ENCODE measurements at places on chromosomes 3 and 15. TPM values are rescaled to one million over a fixed set of nuclear protein-coding genes. Genes with fewer than 3 reads are reported as not detected.

GRCh38 chr3:55904716-55905115 lies 417.6 kb upstream of the WNT5A start:
- DNase-seq = no peak

- no peak for DNase-seq
Observed at GRCh38 chr3:87375231-87375682, 98.9 kb upstream of the POU1F1 start.

GRCh38 chr3:125478326-125478725 lies 41.7 kb downstream of the SNX4 start:
- no peak for DNase-seq

DNA sequence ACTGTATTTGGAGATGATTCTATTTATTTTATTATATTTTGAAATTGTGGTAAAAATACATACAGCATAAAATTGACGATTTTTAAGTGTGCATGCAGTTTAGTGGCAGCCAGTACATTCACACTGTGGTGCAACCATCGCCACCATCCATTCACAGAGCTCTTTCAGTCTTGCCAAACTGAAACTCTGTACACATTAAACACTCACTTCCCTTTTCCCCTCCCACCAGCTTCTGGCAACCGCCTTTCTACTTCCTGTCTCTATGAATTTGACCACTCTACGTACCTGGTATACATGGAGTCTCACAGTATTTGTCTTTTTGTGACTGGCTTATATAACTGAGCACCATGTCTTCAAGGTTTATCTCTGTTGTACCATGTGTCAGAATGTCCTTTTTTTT lies 303.3 kb upstream of the ATP10A start:
- DNase-seq = no peak

DNA sequence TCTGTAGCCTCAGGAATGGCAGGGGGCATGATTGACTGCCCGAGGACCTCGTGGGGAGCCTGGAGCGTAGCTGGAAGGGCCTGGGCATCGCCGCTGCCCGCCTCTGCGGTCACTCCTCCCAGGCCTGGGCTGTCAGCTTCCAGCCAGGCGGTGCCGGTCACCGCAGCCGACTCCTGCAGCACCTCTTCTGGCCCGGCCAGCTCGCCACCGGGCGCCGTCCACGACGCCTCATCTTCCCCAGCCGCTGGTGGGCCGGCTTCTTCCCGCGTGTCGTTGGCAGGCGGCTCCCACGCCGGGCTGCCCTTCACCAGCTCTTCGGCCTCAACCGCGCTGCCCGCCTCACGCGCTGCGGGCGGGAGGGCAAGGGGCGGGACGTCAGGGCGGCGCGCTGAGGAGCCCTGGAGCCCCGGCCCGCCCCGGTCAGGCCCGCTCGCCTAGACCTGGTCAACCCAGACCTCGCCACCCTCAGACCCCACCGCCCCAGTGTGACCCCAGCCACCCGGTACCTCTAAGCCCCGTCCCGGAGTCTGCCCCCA lies 1.0 kb downstream of the CSPG5 start:
- DNase-seq = no peak

DNA sequence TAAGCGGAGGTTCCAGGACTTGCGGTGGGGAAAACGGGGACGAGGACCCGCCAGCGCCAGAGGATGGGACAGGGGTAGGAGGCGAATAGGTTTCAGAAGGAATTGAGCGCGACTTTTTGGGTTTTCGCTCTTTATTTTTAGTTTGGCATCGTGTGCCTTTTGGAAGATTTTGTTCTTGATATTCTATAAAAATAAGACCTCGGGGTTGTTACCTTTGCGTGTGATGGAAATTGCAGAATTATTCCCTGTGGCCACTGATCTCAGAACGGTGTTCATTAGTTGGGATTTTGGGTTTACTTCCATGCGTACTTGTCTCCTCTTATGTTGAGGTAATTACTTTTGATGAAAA lies 453 bp upstream of the CCDC14 start:
- no peak for DNase-seq

- DNase-seq = no peak
Observed at GRCh38 chr3:168467115-168467714, 371.5 kb upstream of the GOLIM4 start.

- DNase-seq = no peak
Observed at GRCh38 chr15:69308949-69309348, 10.2 kb downstream of the PAQR5 start.

- DNase-seq = no peak
Observed at GRCh38 chr3:82999777-83000176, 1238.3 kb upstream of the GBE1 start.

DNA sequence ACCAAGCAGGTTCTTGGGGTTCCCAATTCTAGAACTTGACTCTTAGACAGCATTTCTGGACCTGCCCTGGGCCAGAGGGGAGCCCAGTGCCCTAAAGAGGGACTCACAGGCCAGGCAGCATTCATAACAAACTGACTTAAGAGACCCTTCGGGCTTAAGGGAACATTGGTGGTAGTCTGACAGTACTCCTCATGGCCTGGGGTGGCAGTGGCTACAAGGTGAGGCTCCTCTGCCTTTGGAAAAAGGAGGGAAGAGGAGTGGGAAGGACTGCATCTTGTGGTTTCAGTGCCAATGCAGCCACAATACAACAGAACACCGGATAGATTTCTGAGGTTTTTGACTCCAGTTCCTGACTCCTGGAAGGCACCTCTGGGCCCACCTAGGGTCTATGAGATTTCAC lies 172.2 kb upstream of the STRIT1 start:
- no peak for DNase-seq

GRCh38 chr3:189820365-189820720 lies 189.2 kb downstream of the TP63 start:
- no peak for DNase-seq

DNA sequence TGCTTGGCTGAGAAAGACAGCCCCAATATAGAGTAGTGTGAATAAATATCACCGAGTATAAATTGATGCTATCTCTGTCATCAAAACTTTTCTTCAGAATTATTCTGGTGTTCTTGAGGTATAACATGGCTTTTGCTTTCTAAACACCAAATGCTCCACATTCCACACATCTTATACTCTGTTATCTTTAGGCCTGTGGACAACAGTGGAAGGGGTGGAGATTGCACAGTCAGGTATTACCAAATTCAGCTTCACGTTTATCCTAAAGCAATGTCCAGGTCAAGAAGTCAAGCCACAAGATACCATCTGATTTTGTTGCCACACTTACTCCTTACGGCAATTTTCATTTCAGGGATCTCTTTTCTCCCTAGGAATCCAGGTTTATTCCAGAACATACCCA lies 394.8 kb downstream of the SI start:
- DNase-seq = no peak

DNA sequence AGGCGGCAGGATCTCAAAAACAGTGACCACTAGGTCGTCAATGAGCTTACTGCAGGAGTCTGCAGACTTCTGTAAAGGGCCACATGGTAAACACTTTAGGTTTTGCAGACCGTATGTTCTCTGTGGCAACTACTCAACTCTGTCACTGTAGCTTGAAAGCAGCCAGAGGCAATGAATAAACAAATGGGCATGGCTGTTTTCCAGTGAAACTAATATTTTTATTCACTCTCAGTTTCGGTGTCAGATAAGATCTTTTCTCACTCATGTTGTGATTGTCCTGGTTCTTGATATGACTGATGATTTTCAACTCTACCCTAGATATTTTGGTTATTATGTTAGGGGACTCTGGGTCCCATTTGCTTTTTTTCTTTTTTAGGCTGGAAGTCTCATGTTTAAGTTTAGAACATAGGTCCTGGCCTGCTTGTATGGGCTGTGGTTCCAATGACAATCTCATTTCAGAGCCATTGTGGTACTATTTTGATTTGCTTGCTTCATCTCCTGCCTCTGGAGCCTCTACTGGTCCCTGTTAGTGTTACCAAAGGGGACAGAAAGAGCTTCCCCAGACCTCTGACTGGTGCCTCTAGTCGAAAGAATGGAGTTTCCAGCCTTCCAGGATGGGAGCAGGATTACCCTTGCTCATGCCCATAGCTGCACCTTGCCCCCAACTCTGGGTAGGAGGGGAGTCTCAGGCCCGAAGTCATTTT lies 222.0 kb downstream of the STT3B start:
- DNase-seq = no peak

DNA sequence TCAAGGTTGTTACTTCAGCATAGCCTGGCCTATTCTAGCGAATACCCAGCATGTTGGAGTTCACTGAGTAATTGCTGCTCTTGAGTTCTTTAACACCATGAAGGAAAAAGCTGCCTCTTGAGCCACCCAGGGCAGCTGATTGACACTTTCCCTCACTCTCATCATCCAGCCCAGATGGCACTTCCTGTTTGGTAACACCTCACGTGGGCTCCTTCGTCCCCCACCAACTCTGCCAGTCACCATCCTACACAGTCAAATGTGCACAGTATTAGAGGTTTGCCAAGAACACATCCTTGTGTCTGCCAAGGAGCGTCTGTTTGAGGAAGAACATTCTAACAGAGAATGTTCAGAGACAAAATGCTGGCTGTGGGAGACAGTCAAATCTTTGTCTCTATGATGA lies 266.3 kb downstream of the RPLP1 start:
- DNase-seq = no peak

DNA sequence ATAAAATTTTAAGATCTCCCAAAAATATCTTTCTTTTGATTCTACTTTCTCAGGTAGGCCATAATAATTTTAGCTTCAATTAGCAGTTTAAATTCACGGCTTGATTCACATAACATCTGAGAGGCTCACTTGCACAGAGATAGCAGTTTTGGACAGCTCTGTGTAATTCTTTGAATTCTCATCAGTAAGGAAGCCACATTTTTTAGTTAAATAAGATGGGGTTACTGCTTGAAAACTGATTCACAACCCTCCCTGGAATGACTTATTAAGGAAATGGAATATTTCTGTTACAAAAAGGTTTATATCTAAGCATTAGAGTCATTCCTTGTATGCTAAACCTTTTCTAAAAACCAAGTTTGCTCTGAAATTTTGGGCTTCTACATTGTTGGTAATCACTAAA lies 212.7 kb downstream of the ALCAM start:
- no peak for DNase-seq

DNA sequence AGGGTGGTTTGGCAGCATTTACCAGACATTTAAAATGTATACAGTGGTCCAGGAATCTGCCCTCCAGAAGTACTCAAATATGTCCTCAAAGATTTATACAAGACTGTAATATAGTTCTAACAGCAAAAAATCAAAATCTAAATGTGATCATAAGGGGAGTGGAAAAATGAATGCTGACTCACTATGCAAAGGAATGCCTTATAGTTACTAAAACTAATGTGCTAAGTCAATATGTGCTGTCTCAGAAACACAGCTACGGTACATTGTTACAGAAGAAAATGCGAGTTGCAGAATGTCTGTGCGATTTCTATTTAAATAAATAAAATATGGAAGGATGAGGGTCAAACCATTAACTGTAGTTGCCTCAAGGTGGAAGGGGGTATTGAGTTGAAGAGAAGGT lies 230.1 kb upstream of the UBE2E1 start:
- no peak for DNase-seq

- no peak for DNase-seq
Observed at GRCh38 chr3:147409143-147410115, at the start of gene ZIC1. ZIC1 (plus strand) TSS chr3:147409365; CDS start chr3:147410113, 748 bp downstream.

DNA sequence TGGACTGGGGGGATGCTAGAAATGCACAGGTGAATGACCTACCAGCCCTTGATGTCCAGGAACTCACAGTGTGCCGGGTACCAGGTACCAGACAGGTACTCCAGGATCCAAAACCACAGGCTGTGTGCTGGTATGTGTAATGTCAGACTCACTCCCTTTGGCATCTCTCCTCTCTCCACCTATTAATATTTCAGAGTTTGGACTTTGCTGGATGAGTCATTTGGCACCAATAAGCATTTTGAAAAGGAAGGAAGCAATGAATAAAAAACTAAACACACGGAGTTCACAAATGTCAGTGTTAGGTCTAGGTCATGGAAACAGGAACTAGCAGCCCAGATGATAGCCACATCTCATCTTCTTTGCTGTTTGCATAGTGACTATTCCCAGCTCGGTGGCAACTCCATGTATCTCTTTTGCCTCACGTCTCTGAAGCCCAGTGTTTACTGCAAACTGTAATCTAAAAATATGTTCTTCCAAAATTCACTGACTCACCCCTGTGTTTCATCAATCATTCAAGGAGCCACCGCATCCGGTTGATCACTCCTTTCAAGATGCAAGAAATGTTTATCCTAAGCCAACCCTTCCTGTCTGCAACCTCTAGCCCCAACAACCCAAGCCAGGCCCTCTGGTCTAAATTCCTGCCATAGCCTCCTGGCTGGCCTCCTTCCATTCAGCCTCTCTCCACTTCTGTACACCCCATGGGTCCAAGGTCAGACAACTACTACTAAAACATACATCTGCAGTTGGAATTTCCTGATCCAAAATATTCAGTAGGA lies 8.4 kb downstream of the ITGB5 start:
- no peak for DNase-seq

- DNase-seq = peak; percentile 87
Observed at GRCh38 chr3:38004415-38005075, 14.0 kb downstream of the VILL start.

DNA sequence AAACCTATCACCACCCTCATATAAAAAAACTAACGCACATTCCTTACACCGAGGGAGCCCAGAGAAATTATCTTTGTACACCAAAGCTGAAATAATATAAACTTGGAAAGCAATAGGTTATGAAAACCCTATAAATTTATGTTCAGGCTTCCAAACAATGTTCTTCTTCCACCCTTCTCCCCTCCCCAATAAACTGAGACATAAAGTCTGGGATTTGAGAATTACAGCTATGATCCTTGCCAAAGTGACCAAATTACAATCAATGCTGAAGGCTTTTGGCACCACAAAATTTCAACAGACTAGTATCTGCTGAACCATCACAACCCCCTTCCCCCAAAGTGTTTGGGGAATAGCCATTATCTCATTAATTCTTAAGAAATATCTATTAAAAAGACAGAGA lies 237.8 kb downstream of the FMN1 start:
- no peak for DNase-seq

DNA sequence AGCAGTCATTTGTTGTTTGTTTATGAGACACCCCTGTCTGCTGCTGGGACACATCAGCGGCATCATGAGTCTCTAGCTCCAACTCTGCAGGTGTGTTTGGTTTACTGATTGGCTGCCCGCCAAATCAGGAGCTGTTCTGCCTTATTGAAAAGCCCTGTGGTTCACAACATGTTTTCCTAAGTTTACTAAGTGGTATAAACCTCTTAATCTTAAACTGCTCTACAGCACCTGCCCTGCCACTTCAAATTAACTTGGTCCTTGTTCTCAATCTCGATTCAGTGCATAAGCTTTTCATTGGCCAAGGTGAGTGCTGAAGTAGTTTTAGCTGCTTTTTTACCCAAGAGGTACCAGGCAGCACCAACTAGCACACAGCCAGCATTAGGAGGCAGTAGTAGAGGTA lies 77.8 kb upstream of the WDR72 start:
- peak; percentile 64 for DNase-seq

The OXNAD1 gene
- 22.3 TPM for total RNA-seq

The SAXO2 gene
- total RNA-seq = 2.6 TPM

The MUC20 gene
- total RNA-seq = 84.4 TPM

The NOX5 gene
- total RNA-seq = 0.89 TPM

The ROBO2 gene
- total RNA-seq = 0.39 TPM

The LRRC31 gene
- total RNA-seq = 0.78 TPM

The APOD gene
- 60.0 TPM for total RNA-seq

The CLRN1 gene
- total RNA-seq = not detected

The CCR2 gene
- 1.3 TPM for total RNA-seq
